CD8-positive, alpha-beta memory T cell (primary cell): ENCODE measurements at places on chromosomes 1 and 21. TPM values are rescaled to one million over a fixed set of nuclear protein-coding genes. Genes with fewer than 3 reads are reported as not detected.

IFNLR1 gene
- total RNA-seq: 5.4 TPM

- peaks cover 5% of the 10 kb centered on the region for H3K36me3 ChIP-seq
- no peaks in the 10 kb centered on the region for H3K27me3 ChIP-seq
- H3K4me3 ChIP-seq: no peak overlapping the region
- peaks cover 46% of the 10 kb centered on the region for H3K4me1 ChIP-seq
- DNase-seq: no peak
Measured at GRCh38 chr1:207342332-207342731, 20.9 kb downstream of the CD55 start.

IL6R gene
- total RNA-seq: 2.8 TPM

- no peak overlapping the region for H3K27ac ChIP-seq
- no peaks in the 10 kb centered on the region for H3K27me3 ChIP-seq
- no peaks in the 10 kb centered on the region for H3K4me1 ChIP-seq
- no peaks in the 10 kb centered on the region for H3K36me3 ChIP-seq
- H3K4me3 ChIP-seq: no peak overlapping the region
Measured at GRCh38 chr1:186218654-186219352, 156.2 kb downstream of the TPR start.

RNF186 gene
- total RNA-seq: not detected

PGLYRP3 gene
- not detected for total RNA-seq

DNA sequence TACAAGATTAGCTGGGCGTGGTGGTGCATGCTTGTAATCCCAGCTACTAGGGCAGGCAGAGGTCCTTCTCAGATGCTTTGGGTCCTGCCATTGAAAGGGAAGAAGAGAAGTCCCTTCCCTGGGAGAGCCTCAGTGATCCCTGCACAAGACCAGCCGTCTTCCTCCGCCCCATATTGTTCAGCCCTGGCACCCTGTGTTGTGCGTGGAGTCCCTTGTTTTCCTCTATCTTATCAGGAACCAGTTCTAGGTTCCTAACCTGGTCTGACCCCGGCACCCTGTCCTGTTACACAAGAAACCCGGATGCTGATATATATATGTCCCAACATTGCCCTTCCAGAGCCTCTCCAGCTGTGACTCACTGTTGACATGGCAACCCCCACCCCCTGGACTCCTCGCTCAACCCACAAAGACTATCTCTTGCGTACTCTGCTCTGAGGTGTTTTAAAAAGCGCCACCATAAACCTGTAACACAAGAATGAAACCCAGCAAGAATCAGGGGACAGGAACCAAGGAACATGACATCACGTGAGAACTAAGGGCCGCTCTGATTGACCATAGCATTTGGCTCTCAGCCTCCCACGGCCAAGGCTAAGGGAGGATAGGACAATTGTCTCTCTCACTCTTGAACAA lies 4.8 kb downstream of the MX2 start:
- no peak overlapping the region for H3K4me3 ChIP-seq
- no peaks in the 10 kb centered on the region for H3K27me3 ChIP-seq
- H3K27ac ChIP-seq: no peak overlapping the region
- no peaks in the 10 kb centered on the region for H3K36me3 ChIP-seq
- no peak for DNase-seq

- no peak overlapping the region for H3K4me3 ChIP-seq
- no peaks in the 10 kb centered on the region for H3K27me3 ChIP-seq
- peak; percentile 26 for DNase-seq
- H3K4me1 ChIP-seq: no peaks in the 10 kb centered on the region
- no peaks in the 10 kb centered on the region for H3K36me3 ChIP-seq
Measured at GRCh38 chr1:67294836-67295617, 12.6 kb upstream of the IL12RB2 start.

- no peak for DNase-seq
- H3K4me1 ChIP-seq: peaks cover 47% of the 10 kb centered on the region
- no peaks in the 10 kb centered on the region for H3K36me3 ChIP-seq
- H3K27me3 ChIP-seq: no peaks in the 10 kb centered on the region
Measured at GRCh38 chr1:167090314-167090942, at the start of gene GPA33. TSS of gene GPA33 (minus strand) at chr1:167090377. CDS start at chr1:167090287, 90 bp downstream.

GRCh38 chr1:94926915-94927404 lies at the start of gene CNN3:
TSS of gene CNN3 (minus strand) at chr1:94927110. CDS start at chr1:94926894, 216 bp downstream.
- H3K36me3 ChIP-seq: no peaks in the 10 kb centered on the region
- peaks cover 4% of the 10 kb centered on the region for H3K27me3 ChIP-seq
- DNase-seq: peak; percentile 55
- H3K4me1 ChIP-seq: no peaks in the 10 kb centered on the region

FAM72B gene
- total RNA-seq: 12.3 TPM

GBP2 gene
- 155 TPM for total RNA-seq

- peak; percentile 89 for DNase-seq
- no peaks in the 10 kb centered on the region for H3K27me3 ChIP-seq
- no peaks in the 10 kb centered on the region for H3K36me3 ChIP-seq
- H3K4me1 ChIP-seq: peaks cover 99% of the 10 kb centered on the region
- H3K4me3 ChIP-seq: peak overlapping the region; percentile 38
- peak overlapping the region; percentile 72 for H3K27ac ChIP-seq
Measured at GRCh38 chr1:226679853-226680516, 59.1 kb downstream of the ITPKB start.

LELP1 gene
- not detected for total RNA-seq

- H3K36me3 ChIP-seq: no peaks in the 10 kb centered on the region
- no peak overlapping the region for H3K27ac ChIP-seq
- H3K4me1 ChIP-seq: no peaks in the 10 kb centered on the region
Measured at GRCh38 chr1:36669262-36669661, 186.5 kb upstream of the CSF3R start.

DNA sequence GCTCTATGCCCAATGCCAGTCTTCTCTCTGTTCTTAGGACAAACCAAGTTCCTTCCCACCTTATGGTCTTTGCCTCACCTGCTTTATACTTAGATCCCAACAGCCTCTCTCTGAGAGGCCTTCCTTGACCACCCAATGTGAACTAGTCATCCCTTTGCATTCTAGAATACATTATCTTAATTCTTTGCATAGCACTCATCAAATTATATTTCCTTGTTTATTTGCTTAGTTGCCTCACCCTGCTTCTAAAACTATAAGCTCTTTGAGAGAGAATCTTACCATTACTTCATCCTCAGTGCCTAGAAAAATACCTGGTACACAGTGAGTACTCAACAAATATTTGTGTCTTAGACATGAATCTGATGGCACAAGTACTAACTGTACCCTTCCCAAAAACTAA lies 8.0 kb downstream of the PIGP start:
- no peaks in the 10 kb centered on the region for H3K4me1 ChIP-seq
- no peak overlapping the region for H3K27ac ChIP-seq
- no peaks in the 10 kb centered on the region for H3K27me3 ChIP-seq

DNA sequence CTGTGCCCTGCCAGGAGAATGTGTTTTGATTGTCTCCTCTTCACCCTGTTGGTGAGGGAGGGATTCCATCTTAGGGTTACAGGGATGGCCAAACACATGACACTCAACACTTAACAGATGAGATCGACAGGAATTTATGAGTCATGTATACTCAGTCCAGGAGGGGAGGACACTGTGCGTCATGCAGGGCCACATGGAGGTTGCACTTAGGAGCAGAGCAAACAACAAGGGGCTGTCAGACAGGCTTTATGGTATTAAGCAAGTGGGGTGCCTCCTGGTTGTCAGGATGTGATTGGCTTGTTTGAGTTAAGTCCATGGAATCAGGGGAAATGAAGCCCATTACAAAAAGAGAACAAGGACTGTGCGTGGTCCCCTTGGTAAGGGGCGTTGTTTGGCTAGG lies 26.9 kb downstream of the EDARADD start:
- H3K27ac ChIP-seq: no peak overlapping the region
- no peaks in the 10 kb centered on the region for H3K27me3 ChIP-seq
- DNase-seq: no peak
- no peaks in the 10 kb centered on the region for H3K36me3 ChIP-seq
- H3K4me1 ChIP-seq: peaks cover 15% of the 10 kb centered on the region
- H3K4me3 ChIP-seq: no peak overlapping the region

GRCh38 chr1:166322470-166322869 lies 155.7 kb upstream of the FAM78B start:
- no peak overlapping the region for H3K4me3 ChIP-seq
- H3K27ac ChIP-seq: no peak overlapping the region
- H3K36me3 ChIP-seq: no peaks in the 10 kb centered on the region
- DNase-seq: no peak

- H3K4me1 ChIP-seq: no peaks in the 10 kb centered on the region
- no peaks in the 10 kb centered on the region for H3K36me3 ChIP-seq
- H3K27me3 ChIP-seq: no peaks in the 10 kb centered on the region
Measured at GRCh38 chr1:8002921-8003320, 23.2 kb downstream of the ERRFI1 start.
